ENCODE measurements at places on chromosomes 4 and X. TPM values are rescaled to one million over a fixed set of nuclear protein-coding genes. Genes with fewer than 3 reads are reported as not detected.

AFM gene
- total RNA-seq: not detected

CSN3 gene
- not detected for total RNA-seq

MAGEB10 gene
- total RNA-seq: not detected

CT45A5 gene
- not detected for total RNA-seq

POF1B gene
- 59.4 TPM for total RNA-seq

SPANXN4 gene
- not detected for total RNA-seq

TMEM154 gene
- 0.38 TPM for total RNA-seq

ERCC6L gene
- 0.54 TPM for total RNA-seq

GRCh38 chr4:26992657-26993361 is 132.2 kb downstream of the STIM2 start:
- DNase-seq: peak; percentile 51

DNA sequence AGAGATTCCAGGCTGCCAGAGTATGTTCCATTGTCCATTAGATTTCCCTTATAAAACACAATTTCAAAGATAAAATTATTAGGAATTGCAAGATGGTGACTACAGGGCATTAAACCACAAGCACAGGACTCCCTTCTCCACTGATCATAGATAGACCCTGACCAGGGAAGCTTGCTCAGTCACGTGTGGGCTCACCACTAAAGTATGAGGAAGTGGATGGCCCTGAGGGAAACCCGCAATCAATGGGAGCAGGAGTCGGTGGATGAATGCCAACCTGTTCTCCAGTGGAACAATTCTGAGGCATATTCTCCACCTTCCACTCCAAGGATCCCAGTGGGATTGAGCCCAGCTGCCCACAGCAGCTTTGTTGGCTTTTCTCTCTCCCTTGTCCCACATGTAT is 515.7 kb downstream of the BCOR start:
- DNase-seq: no peak

DNA sequence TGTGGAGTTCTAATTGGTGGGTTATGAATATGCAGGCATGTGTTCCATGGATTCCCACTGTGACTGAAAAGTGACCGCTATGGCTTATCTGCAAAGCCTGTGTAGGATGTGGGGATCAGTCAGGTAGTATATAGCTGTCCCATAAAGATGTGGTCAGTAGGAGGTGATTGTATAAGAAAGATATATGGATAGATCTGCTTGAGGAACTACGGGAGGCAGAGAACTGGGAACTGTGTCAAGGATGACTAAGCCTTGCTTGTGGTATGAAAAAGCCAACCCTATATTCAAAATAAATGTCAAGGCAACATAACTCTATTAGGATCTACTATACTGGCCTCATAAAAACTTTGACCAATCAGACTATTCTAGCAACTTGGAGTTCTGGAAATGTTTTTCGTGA is 185.2 kb downstream of the KLHL4 start:
- DNase-seq: no peak

GRCh38 chr4:178081176-178081575 is 638.9 kb upstream of the AGA start:
- DNase-seq: no peak

GRCh38 chr4:159222043-159222552 is 119.2 kb downstream of the RAPGEF2 start:
- DNase-seq: no peak

DNA sequence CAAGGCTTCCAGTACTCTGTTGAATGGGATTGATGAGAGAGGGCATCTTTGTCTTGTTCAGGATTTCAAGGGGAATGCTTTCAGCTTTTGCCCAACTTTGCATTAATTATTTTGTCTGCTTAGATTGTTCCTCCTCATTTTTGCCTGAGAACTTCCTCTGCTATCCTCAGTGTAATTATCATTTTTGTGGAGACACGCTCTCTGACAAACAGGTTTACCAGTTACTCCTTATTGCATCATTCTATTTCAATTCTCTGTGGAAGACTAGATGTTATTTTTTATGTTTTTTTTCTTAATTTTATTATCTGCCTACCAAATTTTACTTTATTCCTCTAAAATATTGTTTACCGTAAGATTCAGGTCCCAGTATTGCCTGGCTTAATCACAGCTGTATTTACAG is 349.2 kb downstream of the ADGRL3 start:
- DNase-seq: no peak

GRCh38 chr4:186808630-186809018 is 85.0 kb upstream of the FAT1 start:
- no peak for DNase-seq

DNA sequence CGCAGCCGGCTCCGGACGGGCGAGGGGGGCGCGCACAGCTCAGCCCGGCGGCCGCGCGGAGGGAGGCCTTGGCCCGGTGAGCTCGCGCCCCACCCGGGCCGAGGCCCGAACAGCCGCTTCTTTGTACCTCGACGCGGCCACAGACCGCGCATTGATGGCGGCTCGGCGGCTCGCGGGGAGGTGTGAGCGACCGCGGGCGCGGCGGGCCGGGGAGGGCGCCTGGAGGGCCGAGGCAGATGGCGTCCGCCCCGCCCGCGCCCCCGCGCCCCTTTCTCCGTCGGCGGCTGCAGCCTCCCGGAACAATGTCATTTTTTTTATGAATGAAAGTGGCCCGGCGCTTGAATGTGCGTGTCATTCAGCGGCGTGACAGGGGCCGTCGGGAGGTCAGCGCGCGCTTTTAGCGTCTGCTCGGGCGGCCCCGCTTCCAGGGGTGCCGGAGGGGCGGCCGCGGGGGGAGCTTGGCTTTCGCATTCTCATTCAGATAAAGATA is 1.8 kb downstream of the FGFR3 start:
- no peak for DNase-seq

DNA sequence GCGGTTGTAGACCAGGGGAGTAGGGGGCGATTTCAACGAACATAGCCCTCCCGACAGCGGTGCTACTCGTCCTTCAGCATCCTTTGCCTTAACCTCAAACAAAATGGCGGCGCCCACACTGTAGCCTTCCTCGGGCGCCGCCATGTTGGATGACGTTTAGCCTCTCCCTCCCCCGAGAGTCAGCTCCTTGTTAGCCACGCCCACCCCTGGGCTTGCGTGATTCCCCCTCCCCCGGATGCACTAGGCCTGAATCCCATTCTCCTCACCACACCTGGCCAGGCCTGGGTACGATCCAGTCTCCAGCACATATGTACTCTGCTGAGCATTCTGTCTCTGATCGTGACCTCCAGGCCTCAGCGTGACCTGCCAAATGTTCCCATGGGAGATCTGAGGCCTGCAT is 49.0 kb upstream of the ZNF157 start:
- no peak for DNase-seq

GRCh38 chrX:47745416-47745815 is 86.4 kb upstream of the UXT start:
- DNase-seq: no peak

GRCh38 chr4:29278585-29278984 is 1441.6 kb upstream of the PCDH7 start:
- DNase-seq: no peak

DNA sequence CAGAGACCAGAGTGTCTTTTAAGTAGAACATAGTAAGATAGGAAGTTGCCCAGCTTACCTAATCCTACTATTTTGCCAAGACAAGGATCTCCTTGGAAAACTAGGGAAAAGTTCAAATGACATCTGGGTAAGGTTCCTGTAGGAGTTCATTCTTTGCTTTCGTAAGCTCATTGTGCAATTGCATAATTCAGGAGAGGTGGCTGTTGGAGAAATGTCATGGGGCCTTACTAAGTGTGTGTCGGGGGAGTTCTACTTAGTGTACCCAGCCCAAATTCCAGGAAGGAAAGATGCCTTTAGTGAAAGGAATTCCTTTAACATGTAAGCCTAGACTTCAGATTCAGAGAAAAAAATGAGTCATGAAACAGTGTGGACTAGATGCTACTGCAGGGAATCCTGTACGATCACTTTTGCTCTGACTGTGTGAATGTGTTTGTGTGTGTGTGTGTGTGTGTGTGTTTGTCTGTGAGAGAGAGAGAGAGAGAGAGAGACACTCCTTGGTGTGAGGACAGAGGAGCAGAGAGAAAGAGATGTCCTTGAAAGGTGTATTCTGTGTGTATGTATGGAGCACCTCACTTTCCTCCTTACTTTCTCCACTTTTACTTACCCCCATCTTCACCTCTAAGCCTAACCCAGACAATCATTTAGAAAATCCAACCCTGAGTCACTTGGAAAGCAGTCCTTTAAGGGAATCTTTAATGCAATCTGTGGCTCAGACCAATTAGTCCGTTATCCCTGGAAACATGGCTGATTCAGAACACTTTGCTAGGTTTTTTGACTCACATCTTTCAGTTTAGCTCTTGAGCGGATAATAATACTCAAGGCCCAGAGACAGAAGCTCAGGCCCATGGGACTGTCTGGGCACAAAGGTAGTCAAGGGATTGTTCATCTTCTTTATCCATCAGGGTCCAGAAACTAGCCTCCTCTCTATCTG is 114.5 kb upstream of the ACSL4 start:
- no peak for DNase-seq

DNA sequence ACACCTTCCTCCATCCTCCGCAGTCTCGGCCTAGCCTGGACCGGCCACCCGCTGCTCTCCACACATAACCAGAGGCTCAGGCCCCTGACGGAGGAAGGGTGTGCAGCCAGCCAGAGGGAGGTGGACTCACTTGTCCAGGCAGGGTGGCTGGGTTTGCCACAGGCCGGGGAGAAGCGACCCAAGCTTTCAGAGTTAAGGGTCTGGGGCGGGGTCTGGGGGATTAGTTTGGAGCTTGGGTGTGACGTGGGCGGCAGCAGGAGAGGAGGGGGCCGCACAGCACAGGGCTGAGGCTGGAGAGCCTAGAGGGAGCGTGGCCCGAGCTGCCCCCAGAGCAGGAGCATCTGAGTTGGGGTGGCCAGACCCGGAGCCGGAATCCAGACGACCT is 22.4 kb upstream of the CPLX1 start:
- no peak for DNase-seq

DNA sequence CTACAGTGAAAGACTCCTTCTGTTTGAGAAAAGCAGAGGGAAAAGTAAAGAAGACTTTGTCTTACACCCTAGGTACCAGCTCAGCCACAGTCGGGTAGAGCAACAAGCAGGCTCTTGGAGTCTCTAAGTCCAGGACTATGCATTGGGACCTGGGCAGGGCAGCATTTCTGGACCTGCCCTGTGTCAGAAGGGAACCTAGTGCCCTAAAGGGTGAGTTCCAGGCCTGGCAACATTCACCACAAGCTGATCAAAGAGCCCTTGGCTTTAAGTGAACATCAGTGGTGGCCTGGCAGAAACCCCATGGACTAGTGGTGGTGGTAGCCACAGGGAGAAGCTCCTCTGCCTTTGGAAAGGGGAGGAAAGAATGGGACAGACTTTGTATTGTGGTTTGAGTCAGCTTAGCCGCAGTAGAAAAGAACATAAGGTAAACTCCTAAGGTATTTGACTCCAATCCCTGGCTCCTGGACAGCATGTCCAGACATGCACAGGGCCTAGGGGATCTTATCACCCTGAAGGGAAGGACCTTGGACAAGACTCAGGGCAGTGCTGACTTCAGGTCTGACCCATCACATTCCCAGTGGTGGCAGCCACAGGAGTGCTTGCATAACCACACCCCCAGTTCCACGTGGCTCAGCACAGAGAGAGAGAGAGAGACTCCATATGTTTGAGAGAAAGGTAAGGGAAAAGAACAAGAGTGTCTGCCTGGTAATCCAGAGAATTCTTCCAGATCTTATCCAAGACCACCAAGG is 32.6 kb downstream of the CCDC158 start:
- no peak for DNase-seq

GRCh38 chr4:145763399-145763798 is 83.5 kb downstream of the C4orf51 start:
- DNase-seq: no peak

- no peak for DNase-seq
These were observed 120.4 kb upstream of the SLC34A2 start for GRCh38 chr4:25535278-25535677.

DNA sequence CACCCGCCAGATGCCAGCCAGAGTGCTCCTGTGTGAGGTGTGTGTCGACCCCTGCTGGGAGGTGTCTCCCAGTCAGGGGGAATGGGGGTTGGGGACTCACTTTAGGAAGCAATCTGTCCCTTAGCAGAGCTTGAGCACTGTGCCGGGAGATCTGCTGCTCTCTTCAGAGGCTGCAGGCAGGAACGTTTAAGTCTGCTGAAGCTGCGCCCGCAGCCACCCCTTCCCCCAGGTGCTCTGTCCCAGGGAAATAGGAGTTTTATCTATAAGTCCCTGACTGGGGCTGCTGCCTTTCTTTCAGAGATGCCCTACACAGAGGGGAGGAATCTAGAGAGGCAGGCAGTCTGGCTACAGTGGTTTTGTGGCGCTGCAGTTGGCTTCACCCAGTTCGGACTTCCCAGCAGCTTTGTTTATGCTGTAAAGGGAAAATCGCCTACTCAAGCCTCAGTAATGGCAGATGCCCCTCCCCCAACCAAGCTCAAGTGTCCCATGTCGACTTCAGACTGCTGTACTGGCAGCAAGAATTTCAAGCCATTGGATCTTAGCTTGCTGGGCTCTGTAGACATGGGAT is 80.8 kb downstream of the CCSER1 start:
- no peak for DNase-seq

- no peak for DNase-seq
These were observed 121.0 kb downstream of the ARHGAP24 start for GRCh38 chr4:85595796-85596559.

- peak; percentile 61 for DNase-seq
These were observed 24.5 kb downstream of the TMSB4X start for GRCh38 chrX:12999422-12999821.

GRCh38 chr4:78242071-78242470 is 184.9 kb downstream of the FRAS1 start:
- DNase-seq: no peak

DNA sequence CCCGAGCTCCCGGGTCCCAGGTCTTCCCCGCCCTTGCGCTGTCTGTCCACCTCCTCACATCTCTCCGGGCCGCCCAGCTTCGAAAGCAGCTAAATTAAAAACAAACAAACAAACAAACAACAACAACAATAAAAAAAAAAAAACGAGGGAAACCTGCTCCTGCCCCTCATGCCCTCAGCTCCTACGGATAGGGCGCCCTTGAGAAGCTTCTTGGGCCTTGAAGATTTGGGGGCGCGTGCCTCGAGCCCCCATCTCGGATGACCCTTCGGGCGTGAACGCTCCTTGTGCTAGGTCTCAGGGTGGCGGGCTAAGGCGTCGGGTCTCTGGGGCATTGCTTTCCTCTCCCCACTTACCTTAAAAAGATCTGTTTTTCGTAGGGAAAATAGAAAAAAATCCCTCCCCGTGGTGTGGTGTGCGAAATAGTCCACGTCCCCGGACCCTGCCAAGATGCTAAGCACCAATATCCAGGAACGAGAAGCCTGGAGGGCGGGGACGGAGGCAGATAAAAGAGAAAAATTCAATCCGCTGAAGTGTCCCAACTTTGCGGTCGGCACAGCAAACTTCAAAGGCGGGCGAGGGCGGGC is 603 bp downstream of the NDNF start:
- DNase-seq: no peak

DNA sequence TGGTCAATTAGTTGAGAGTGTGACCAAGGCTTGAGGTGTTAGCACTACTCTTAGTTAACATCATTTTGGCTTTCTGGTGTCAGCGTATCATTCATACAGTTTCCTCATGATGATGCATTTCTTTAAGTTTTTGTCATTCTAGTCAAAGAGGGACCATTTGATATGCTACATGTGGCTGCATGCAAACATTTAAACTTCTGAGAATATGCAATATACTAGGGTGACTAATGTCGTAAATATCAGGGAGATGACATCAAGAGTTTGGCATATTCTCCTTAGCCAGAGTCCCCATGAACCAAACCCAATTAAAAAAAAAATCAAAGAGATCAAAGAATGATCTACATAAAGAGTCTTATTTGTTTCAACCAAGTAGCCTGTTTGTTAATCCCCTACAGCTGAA is 537.4 kb upstream of the PCDH7 start:
- no peak for DNase-seq
